A549 (cell line): ENCODE measurements at places on chromosomes 1 and 21. TPM values are rescaled to one million over a fixed set of nuclear protein-coding genes. Genes with fewer than 3 reads are reported as not detected.
A peak's percentile ranks its signal among the peaks of the same experiment; 100 is the strongest.

MECR gene
- polyA plus RNA-seq = 13.0 to 14.2 TPM (median 13.2 TPM) in 3 replicates

LRRC38 gene
- not detected in 3 replicates for polyA plus RNA-seq

HSD3B1 gene
- not detected in 3 replicates for polyA plus RNA-seq

CAPN8 gene
- polyA plus RNA-seq = 0.20 to 0.51 TPM (median 0.39 TPM) in 3 replicates

HORMAD1 gene
- 8.9 to 13.6 TPM (median 11.6 TPM) in 3 replicates for polyA plus RNA-seq

SLC6A9 gene
- polyA plus RNA-seq = 11.1 to 17.7 TPM (median 17.3 TPM) in 3 replicates

RNU1-1 gene
- 6.5 to 8.5 TPM (median 6.6 TPM) in 3 replicates for polyA plus RNA-seq

GRCh38 chr1:41241354-41241748 lies 755 bp downstream of the SCMH1 start:
- DNase-seq = peak; percentile 48

DNA sequence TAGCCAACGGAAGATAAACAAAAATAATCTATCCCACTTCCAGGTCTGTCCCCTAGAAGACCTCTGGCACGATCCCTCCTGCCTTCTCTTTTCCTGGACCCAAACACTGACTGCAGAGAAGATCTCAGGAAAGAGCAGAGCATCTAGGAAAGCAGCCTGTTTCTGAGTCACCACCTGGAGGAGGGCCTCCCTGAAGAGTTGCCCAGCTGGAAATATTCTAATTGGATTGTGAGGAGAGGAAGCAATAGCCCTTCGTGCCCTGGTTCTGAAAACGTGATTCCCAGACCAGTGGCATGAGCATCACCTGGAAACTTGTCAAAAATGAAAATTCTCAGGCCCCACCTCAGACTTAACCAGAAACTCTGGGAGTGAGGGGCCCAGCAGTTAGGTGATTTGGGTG lies 411.1 kb downstream of the SETD4 start:
- no peak for DNase-seq

DNA sequence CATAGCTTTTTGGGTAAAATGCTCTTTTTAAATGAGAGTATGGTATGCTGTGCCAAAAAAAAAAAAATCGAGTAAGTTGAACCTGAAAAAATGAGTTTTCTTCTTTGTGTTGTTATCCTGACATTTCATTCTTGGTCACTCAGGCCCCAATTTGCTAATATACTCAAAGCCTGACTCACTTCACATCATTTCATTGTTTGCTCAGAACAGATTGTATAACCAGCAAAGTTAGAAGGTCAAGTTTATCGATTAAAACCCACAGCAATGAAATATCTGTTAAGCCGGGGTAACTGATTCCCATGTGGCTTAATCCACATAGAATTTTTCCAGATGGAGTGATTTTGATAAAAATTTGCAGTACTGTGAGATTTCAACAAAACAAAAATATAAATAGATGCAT lies 363.7 kb downstream of the NEGR1 start:
- DNase-seq = no peak

DNA sequence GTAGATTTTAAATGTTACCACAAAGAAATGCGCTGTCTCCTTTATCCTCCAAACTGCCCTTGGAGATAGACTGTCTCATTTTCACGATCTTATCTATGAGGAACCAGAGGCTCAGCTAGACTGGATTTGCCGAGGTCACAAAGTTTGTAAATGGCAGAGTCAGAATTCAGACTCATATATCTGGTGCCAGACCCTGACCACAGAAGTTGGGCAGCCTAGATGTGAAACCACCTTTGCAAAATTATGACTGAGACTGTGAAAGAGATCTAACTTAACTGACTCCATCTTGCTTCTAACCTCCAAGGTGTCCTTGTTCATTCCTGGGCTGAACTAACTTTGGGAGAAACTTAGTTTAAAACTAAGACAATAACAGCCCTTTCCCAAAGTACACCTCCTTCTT lies 14.1 kb downstream of the CNR2 start:
- no peak for DNase-seq

- DNase-seq = no peak
Observed at GRCh38 chr1:82978461-82979324, 1020.2 kb downstream of the TTLL7 start.
